NCI-H345 (cell line): ENCODE measurements at places on chromosomes 7 and 10.

DNA sequence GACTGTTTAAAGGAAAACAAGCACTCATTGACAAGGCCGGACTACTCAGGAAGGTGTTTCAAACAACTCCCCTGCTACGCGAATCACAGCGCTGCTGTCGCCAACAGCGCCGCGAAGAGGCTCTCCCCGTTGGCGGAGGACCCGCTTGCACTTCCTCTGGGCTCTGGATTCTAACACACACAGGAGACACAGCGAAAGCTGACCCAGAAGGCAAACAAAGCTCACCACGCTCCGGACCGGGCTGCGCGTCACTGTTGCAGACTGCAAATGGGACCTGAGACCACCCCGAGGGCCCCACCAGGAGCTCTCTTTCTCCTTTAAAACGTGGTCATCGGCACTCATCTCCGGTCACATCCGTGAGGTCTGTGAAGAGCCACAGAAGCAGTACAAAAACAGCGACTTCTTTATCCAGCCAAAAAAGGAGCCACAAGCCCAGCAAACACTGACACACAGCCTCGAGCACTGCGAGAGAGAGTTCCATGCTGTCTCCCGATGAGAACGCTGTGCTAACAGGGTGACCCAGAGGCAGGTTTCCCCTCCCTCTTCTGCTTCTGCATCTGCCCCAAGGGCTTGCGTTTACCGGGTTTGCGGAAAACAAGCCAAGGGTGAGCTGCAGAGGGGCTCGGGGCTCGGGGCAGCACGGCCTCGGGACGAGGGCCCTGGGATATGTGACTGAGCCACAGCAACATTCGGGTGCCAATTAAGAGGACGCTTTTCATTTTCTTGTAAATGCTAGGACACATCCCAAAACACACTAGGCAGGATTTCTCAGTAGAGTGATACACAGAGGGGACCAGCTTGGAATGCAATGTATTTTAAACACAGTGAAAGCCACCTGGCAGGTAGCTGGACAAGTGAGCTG is 41.3 kb downstream of the AMZ1 start:
- no peak for DNase-seq

DNA sequence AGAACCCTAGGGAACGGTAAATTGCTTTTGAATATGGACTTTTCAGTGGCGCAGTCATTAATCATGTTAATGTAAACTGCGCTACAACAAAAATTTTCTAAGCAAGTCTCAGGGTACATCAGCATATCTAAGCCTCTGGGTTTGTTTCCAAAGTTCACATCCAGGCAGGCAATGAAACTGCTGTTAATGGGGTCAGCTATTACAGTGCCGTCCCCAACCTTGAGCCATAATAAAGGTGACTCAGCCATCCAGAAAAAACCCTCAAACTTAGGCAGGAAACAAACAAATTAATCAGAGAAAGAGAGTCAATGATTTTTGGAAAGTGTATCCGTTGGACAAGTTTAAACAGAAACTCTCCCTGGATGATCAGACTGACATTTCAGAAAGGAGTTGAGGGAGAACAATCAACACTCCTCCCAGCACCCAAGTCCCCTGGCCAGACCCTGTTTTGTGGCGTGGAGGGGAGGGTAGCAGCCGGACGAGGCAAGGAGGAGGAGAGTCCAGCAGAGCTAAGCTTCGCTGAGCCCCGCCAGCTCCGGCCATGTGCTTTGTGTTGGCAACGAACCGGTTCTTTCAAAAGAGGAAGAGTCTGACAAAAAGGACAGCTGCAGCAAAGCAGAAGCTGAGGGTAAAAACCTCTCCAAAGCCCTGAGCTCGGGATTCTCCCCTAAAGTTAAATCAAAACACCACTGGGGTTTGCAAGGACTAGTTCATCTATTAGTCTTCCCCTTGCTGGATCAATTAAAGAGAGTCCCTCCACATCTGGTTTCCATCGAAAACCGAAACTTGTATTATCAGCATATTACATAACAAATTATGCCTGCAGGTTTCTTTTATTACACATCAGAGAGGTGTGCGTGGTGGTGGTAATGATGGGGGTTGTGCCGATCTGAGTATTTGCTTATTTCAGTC is 3.6 kb downstream of the FAM53B start:
- no peak for DNase-seq

- peak; percentile 69 for DNase-seq
These were observed 3.5 kb downstream of the MGAM start for GRCh38 chr7:141999058-141999623.

- DNase-seq: no peak
These were observed 183.1 kb downstream of the TAX1BP1 start for GRCh38 chr7:27922907-27923641.

GRCh38 chr10:92822964-92823363 is 25.4 kb upstream of the EXOC6 start:
- DNase-seq: no peak

DNA sequence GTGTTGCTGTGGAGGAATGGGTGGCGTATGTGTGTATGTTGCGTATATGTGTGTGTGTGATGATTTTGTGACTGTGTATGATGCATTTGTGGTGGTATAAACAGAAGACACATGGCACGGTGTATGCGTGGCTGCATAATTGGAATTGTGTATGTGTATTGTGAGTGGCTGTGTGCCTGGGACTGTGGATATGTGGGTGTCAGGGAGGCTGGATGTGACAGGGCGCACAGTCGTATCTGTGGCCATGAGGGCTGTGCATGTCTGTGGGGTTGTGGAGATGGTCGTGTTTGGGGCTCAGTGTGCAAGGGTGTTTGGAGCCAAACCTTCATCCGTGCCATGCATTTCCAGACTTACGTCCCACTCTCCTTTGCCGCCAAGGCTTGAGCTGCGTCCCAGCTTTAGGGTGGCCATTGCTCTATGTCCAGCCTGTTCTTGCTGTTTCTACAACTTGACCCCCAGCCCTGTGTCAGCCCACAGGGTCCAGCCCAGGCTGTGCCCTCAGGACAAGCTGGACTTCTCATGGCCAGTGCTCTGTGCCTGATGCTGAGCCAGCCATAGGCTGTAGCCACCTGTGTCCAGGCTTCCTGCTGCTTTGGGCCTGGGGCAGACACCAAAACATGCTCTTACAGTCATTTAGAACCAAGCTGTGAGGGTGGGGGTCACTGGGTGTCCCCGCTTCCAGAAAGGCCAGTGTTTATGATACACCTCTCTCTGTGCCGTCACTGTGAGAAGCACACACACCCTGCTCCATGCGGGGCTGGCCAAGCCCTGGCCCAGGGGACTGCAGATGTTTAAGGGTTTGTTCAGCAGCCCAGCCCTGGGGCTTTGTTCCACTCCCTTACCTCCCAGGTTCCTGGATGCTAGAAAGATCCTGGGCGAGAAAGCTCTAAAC is 127.6 kb downstream of the NEURL1 start:
- no peak for DNase-seq

DNA sequence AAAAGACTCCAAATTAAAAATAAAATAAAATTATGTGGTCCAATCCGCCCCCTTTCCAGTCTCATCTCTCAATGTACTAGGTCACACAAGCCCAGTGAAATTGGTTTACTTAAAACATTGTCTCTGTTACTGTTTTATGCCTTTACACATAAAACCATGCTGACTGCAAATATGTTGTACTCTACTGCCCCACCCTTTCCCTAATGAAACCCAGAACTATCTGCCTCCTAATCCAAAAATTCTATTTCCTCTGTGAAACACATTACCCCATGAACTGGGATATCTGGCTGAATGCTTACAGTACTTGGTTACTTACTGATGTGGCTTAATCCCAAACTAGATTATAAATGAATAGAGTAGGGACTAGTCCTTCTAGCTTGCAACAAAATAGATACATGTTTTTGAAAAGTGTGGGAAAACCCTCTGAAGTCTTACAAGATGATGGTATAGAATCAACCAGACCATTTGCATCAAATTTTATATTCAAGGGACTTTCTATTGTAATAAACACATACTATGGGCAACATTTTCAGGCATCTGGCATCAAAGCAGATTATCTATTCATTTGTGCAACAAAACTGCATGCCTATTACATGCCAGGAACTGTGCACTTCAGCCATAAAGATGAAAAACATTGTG is 10.0 kb upstream of the KMT2E start:
- no peak for DNase-seq
